ENCODE measurements at places on chromosomes 3 and 15.

GRCh38 chr15:32829436-32829835 is 111.6 kb downstream of the GREM1 start:
- peak; percentile 77 for DNase-seq

GRCh38 chr15:45128971-45129639 is 574 bp downstream of the DUOXA1 start:
- DNase-seq, result no peak

- DNase-seq, result no peak
Observed at GRCh38 chr15:86489981-86490380, 410.3 kb downstream of the AGBL1 start.

DNA sequence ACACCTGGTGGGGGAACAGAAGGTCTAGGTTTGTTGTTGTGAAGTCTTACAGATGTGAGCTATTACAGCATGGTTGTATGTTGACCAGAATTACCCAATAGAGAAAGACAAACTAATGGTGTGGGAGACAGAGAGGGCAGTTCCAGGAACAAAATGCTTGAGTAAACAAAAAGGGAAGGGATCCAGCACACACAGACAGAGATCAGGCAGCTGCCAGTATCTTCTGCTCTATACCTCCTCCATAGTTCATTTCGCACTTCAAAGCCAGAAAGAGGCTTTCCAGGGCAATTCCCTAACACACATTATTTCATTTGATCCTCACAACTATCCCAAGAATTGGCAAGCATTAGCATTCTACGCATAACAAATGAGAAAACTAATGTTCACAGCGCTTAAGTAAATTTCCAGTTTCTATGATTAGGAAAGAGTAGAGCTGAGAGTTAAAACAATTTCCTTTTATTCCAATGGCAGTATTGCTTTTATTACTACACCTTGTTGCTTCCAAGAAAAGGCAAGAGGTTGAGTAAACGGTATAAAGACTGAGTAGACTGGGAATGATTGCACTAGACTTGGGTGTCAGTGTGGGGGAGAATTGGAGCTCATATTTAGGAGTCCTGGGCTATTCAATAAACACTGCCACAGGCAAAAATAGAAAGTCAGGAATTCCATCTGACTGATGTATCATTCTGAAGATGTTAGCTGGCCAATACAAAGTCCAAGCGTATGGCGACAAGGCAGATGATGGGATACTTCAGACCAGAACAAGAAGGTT is 39.7 kb upstream of the ZNF280D start:
- peak; percentile 62 for DNase-seq

GRCh38 chr3:70298385-70298784 is 14.1 kb downstream of the MDFIC2 start:
- no peak for DNase-seq

DNA sequence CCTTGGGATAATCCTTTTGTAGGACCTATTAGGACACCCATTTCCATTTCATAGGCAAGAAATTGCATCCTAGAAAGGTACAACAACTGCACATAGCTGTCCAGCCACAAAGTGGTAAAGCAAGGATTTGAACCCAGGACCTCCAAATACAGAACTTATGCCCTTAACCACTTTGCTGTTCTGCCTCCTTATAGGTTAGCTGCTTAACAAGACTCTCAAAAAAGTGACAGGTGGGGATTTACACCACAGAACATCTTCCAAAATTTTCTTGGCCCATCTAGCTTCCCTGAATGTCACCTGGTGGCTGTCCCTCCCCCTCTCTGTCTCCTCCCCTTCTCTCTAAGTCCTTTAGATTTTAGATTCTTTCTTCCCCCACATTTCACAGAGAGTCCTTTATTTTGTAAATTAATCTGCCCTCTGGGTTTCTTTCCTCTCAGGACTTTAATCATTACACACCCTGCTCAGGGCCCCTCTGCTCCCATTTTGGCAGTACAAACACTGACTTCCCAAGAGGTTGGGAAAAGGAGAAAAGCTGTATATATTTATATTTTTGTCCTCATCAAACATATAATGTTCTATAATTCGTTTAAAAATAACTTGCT is 120.6 kb downstream of the CPNE4 start:
- DNase-seq, result no peak

GRCh38 chr15:63035977-63036376 is 6.6 kb upstream of the TPM1 start:
- no peak for DNase-seq

GRCh38 chr15:64426845-64427465 is 33.4 kb upstream of the ZNF609 start:
- DNase-seq, result peak; percentile 47

DNA sequence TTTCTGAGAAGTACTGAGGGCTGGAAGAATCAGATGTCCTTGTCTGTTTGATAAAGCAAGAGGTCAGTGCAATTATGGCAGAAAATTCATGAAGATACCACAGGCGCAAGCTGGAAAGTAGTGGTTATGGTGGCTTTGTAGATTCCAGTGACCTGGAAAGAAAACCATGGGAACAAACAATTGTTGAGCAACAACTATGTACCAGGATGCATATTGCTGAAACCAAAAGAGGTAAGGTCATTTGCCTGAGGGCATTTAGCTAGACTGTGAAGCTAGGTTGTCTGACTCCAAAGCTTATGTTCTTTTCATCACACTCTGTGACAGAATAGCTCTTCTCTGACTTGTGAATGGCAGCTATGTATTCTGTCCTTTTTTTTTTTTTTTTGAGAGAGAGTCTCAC is 74.0 kb downstream of the B3GALNT1 start:
- DNase-seq, result no peak

Data from fibroblast of skin of right biceps (primary cell).